NCI-H1417 treated with DMSO at 0.1 percent for 48 hours (cell line): ENCODE measurements at places on chromosomes 16 and 17.

DNA sequence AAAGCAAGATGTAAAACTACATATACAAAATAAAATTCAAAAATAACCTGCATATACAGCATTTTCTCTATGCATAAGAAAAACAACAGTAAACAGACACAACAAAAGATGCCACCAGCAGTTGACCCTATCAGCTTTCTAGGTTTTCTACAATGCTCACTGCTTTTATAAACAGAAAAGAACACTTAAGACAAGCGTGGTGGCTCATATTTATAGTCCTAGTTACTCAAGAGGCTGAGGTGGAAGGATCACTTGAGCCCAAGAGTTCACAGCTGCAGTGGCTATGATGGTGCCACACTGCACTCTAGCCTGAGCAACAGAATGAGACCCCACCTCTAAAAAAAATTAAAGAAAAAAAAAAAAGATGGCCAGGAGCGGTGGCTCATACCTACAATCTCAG, 46.5 kb upstream of the ATP2A3 start:
- DNase-seq, result no peak

DNA sequence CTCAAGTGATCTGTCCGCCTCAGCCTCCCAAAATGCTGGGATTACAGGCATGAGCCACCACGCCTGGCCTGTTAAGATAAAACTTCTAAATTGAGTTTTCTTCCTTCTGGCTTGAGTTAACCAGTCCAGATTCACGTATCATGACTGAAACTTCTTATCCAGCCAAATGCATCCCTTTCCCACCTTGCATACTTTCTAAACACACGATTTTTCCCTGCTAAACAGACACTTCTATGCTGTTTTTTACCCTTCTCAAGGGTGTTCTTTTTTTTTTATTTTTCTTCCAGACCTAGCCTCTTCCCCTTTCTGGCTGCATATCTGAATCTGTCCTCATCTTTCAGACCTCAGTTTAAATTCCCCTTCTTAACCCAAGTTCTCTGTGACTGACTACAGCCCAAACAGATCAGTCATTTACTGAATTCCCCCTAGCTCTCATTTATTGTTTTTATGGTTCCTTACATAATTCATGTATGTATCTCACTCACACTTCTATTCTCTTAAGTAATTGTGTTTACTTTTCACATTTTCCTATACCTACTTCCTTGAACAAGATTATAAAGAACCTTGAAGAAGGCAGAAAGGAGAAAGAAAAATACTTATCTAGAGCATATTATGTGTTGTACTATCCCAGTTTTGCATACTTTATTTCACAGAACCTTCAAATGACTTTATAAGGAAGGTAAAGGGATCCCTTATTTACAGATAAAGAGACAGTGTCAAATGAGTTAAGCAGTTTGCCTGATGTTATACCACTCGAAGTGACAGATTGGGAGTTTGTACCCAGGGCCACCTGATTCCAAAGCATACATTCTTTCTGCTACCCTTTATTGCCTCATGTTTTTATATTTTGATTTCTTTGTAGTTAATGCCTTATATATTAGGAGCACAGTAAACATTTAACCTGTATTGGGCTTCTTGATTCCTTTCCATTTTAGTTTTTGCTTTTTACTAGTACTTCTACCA, 5.2 kb downstream of the EVI2B start:
- DNase-seq, result no peak

GRCh38 chr17:2566056-2566455, 27.4 kb upstream of the PAFAH1B1 start:
- DNase-seq, result no peak

- no peak for DNase-seq
Measured at GRCh38 chr16:59180083-59180476, 446.0 kb upstream of the GOT2 start.

DNA sequence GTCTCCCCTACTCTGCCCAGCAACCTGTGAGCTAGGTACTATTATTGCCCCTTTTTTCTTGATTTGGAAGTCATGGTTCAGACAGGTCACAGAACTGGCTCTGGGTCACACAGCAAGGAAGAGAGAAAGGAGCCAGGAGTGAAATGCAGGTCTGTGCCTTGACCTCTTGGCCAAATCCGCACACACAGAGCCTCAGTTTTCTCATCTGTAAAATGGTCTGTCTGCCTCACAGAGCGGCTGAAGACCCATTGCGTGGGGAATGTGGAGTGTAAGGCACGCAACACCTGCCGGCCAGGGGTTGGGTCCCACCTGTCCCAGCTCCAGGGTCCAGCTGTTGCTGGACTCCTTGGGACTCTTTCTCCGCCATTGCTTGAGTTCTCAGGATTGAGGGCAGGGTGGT, 32.4 kb downstream of the CNGB1 start:
- DNase-seq, result no peak

DNA sequence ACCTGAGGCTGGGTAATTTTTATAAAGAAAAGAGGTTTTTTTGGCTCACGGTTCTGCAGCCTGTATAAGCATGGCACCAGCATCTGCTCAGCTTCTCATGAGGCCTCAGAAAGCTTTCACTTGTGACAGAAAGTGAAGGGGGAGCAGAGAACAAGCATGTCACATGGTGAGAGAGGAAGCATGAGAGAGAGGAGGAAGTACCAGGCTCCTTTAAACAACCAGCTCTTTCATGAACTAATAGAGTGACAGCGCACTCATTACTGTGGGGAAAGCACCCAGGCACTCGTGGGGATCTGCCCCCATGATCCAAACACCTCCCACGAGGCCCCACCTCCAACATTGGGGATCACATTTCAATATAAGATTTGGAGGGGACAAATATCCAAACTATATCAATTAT, 86.8 kb downstream of the USP32 start:
- no peak for DNase-seq

DNA sequence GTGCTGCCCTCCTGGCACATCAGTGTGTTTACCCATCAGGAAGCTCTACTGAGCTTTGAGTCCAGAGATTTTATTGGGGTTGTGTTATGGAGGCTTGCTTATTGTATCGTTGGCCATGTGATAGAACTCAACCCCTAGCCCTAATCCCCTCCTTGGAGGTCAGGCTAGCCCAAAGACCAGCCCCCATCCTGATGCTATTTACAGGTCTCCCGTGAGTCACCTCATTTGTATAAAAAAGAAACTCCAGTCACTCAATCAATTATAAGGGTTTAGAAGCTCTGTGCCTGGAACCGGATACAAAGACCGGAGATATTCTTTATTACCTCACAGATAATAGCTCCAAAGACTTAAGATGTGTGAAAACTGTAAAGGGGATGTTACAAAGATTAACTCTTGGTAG, 405.9 kb downstream of the CNTNAP4 start:
- DNase-seq, result no peak

DNA sequence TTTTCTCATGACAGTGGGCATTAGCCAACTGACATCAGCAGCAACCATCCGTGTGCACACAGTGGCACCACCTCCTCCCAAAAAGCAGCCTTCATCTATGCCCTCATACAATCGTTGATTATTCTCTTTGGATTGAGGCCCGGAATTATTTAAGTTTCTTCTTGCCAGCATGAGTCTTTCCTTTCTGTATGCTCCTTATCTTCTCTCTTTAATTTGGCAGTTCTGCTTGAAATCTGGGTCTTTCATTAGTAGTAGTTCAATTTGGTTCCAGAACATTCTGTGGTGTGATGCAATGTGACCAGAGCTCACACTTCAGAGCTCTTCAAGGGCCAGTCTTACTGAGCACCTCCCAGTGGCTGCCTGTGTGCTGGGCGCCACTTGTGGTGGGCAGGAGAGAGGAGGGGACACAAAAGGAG, 52.2 kb upstream of the STH start:
- no peak for DNase-seq

GRCh38 chr16:57519796-57520360, 16.5 kb downstream of the CCDC102A start:
- DNase-seq, result no peak
